ENCODE measurements at places on chromosomes 5 and 9.

DNA sequence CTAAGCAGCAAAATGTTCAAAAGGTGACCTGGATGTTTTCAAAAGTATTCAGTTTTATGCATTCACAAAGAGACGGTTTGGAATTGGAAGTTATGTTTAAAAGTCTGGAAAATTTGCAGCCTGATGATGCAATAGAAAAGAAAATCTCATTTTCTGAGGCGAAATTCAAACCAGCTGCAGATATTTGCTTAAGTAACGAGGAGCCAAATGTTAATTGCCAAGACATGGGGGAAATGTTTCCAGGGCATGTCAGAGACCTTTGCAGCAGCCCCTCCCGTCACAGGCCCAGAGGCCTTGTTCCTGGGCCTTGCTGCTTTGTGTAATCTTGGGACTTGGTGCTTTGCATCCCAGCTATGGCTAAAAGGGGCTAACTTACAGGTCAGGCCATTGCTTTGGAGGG is 228.2 kb downstream of the MAN2A1 start:
- no peak for DNase-seq

DNA sequence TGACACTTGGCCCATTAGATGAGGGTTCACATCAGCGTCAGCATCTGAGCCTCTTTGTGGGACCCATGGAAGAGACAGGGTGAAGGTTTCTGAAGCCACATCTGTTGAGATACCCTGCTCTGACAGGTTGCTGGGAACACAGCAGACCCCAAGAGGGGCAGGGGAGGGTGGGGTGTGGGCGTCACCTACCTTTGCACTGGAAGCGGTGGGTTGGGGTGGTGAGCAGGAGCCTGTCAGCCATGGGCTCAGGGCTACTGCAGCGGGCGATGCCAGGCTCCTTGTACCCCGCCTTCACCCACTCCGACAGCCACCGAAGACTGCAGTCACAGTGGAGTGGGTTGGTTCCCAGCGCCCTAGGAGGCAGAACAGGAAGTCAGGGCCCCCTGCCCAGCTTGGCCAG is 131.5 kb upstream of the PANK3 start:
- DNase-seq: no peak

DNA sequence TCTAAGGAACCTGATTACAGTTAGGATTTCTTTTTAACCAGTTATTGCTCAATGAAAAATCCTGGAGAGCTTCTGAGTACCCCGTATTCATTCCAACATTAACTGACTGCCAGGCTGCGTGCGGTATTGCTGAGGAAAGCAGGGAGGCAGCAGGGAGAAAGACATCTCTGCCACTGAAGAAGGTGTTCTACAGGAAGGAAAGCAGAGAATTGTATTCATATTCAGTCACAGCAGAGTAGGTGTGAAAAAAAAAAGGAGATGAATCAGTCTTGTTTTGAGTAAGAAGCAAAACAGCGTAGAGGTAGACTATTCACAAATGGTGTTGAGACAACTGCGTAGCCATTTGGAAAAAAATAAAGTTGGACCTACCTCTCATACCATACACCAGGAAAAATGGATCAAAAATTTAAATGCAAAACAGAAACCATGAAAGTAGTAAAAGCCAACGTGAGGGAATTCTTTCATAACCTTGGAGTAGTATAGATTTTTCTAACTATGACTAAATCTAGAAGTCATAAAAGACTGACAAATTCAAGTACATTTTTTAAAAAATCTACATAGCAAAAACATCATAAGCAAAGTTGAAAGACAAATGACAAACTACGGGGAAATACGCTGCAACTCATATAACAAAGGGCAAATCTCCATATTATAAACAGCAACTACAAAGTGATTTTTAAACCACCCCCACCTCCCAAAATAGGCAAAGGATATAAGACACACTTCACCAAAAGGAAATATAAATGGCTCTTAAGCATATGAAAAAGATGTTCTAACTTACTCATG is 9.9 kb upstream of the NR4A3 start:
- no peak for DNase-seq

- DNase-seq: no peak
Observed at GRCh38 chr9:115341426-115341825, 223.5 kb upstream of the TNC start.

DNA sequence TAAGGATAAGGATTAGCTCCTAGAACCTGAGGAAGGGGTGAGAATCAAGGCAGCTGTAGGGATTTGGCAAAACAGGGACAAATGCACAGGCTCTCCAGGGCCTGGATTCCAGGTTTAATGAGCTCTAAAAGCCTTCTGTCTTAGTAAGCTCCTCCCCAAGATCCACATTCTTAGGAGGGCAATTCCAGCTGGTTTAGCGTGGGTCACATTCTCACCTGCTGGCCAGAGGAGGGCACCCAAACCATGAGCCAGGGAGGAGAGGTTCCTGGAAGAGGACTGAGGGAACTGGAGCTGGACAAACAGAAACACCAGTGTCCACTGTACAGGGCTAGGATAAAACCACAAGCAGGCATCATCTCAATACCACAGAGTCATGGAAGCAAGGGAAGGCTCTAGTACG is 480.0 kb downstream of the CCDC171 start:
- no peak for DNase-seq

GRCh38 chr5:163360656-163361055 is 76.7 kb upstream of the CCNG1 start:
- DNase-seq: no peak

Data from stimulated activated CD8-positive, alpha-beta memory T cell treated with anti-CD3 and anti-CD28 coated beads, Interleukin-7, amount 100 ng/mL, for 1 hour (primary cell).